ENCODE measurements at places on chromosomes 6 and 20.

GRCh38 chr6:89485320-89485719 is 52.4 kb downstream of the ANKRD6 start:
- DNase-seq: no peak

- peak; percentile 44 for DNase-seq
Measured at GRCh38 chr6:107114926-107115694, at the start of gene BEND3. Gene BEND3, minus strand, starts transcription at chr6:107115515. Its CDS starts 16,230 bp downstream, at chr6:107099285.

DNA sequence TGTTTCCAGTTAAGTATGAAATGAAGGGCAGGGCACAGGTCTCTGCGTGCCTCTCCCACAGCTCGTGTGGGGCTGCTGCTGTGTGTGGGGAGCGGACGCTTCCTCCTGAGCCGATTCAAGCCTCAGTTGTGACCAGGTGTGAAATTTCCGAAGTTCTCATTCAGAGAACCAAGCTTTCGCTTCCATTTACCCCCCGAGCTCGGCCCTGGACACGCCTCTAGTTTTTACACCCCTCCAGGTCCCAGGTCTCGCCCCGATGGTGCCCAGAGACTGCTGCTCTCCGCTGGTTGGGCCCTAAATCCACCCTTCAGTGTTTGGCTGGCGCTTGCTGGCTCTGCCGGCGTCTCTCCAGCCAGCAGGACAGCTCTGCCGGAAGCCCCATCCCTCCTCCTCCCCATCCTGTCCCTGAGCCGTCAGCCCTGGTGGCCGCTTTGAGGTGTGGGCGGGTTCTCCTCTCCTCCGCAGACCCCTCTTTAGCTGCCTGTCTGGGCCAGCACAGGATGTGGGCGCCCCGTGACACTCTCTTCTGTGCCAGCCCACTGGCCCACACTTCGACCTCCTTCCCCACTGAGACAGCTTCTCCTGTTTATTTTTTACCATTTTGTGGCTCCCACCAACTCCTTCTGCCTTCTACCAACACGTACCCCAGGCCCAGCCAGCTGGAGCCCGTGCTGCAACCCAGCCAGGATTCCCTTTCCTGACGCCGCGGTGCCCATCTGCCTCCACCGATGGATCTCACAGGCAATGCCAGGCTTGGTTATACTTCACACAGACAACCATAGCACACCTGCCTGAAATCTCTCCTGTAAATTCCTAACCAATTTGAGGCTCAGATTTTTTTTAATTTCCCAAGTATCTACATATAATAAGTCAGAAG is 142.8 kb downstream of the DLL1 start:
- DNase-seq: peak; percentile 72

DNA sequence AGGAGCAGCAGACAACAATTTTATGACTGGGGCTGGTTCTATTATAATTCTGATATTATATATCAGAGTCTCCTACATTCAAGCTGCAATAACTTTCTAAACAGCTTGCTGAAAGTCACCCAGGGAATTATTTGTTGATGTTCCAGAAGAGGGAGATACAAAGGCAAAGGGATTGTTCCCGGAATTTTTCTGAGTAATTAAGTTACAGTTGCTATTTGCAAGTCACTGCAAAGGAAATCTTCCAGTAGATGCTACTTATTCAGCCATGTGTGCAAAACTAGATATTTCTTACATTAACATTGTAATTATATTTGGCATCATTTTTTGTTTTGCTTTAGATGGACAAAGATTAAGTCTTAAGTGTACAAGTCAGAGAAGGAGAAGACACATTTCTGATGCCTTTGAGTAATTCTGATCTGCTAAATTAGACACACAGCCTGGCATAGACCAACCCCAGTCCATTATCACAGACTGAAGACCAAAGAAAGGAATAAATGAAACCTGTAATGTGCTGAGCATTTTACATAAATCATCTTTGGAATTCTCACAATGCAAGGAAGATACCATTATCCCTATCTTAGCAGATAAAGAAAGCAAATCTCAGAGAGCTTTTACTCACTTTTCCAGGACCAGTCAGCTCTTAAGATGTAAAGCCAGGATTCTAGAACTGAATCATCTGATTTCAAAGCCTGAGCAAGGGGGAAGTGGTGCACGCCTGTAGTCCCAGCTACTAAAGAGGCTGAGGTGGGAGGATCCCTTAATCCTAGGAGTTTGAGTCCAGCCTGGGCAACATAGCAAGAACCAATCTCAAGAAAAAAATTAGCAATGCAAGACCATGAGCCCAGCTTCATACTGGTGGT is 62.6 kb upstream of the AKAP12 start:
- DNase-seq: no peak
